ENCODE measurements at places on chromosomes 7 and 10. TPM values are rescaled to one million over a fixed set of nuclear protein-coding genes. Genes with fewer than 3 reads are reported as not detected.
A peak's percentile ranks its signal among the peaks of the same experiment; 100 is the strongest.

DNA sequence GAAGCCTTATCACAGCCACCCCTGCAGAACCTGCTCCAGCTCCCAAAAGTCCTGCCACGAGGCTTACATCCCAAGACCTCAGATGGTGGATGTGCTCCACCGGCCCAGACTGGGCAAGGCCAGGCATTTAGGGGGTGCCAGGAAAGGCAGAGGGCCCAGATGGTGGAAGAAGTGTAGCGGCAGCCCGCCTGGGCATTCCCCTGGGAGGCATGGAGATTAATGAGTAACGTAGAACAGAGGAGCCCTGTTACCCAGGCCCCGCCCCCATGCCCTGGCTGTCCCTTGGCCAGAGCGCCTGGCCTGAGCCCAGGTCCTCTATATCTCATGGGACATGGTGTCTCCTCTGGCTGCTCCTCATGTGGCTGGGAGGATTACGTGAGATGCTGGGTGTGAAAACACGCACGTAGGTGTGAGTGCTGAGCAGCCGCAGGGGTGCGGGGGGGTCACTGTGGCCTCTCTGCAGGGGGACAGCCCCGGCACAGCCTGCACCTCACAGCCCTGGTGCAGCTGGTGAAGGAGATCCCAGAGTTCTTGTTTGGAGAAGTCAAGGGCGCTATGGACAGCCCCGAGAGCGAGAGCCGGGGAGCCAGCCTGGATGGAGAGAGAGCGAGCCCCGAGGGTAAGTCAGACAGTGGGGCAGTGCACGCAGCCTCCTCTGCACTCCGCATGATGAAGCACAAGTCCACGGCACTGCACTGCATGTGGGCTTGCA is 52.9 kb downstream of the ZNF467 start:
- peak; percentile 95 for DNase-seq

FBXO24 gene
- total RNA-seq = 1.3 TPM

DNA sequence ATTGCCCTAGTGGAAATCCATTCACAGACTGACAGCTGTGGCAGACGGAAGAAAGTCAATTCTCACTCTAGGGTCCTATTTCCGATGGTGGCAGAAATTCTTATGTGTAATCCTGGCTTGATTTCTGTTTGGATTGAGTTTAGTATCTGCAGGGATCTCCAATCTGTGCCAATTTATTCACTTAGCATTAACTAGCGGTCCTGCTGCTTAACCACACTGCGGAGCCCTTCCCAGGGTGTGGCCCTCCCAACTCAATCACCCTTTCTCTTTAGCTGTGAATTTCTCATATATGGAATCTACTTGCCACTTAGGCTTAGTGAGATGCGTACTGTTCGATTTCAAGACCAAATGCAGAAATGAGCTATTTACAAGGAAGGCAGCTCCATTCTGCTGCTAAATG is 215.7 kb downstream of the SFMBT2 start:
- no peak for DNase-seq

DNA sequence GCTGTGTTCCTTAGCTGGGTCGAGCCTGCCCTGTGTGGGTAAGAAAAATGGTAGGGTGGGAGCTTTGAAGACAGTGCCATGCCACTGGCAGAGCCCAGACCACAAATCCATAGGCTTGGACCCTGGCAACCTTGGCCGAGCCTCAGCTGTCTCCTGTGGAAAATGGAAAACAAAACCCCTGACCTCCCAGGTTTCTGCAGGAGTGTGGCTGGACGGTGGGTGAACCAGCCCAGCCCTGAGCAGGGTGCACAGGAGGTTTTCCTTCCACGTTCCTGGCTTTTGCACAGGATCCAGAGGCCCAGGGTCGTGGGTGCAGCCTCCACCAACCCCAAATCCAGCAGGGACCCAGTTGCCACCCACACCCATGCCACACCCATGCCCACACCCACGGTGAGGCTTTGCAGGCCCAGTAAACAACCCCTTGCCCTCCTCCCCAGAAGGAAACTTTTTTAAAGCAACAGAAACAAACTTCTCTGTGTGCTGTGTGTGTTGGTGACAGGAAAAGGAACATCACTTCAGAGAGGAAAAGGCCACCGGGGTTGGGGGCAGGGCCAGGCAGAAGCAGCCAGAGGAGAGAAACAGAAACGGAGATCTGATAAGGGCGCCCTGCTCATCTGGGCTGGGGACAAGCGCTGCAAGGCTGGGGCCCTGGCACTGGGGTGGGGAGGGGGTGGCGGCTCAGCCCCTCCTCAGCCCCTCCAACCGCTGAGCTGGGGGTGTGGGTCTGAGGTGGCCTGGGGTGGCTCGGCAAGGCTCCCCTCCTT is 20.7 kb upstream of the ZMIZ1 start:
- DNase-seq = no peak

TMEM236 gene
- total RNA-seq = 0.17 TPM

HOXA1 gene
- total RNA-seq = not detected

KIAA1549 gene
- 7.5 TPM for total RNA-seq

DNA sequence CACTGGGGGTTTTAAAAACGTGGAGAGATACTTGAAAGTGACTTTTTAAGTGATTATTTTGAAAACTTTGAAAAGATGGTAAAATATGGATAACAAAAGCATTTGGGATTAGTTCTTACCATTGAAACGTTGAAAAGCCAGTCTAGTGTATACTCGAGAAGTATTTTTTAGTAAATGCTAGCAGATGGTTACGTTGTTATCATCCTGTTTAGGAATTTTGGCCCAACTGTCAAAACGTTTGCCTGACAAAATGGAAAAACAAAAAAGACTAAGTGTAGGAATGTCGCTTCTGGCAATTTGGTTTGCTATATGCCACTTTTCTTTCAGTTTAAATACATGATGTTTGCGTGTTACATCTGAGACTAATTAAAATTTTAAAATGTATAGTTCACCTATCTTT is 1.2 kb downstream of the RBM33 start:
- DNase-seq = no peak

DNA sequence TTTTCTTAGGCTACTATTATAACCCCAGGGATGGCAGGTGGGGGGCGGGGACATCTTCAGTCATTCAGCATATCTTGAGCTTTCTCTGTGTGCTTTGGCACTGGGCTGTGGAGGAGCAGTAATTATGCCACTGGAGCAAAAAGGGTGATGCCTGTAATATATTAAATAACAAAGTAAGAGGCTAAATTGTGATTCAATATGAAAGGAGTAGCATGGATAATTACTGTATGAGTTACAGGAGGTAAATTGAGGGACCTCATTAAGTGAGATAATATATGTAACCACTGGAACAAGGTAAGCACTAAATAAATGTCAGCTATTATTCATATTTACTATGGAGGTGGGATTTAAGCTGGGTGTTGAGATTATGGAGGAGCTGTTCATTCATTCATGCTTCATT is 3.3 kb upstream of the STN1 start:
- DNase-seq = no peak

INSIG1 gene
- 19.0 TPM for total RNA-seq

CNNM1 gene
- 1.8 TPM for total RNA-seq

GNGT1 gene
- 0.61 TPM for total RNA-seq

ATRNL1 gene
- total RNA-seq = 6.8 TPM

- DNase-seq = no peak
Observed at GRCh38 chr10:102675011-102675665, 30.9 kb downstream of the TRIM8 start.

- no peak for DNase-seq
Observed at GRCh38 chr7:22681312-22681711, 45.7 kb upstream of the IL6 start.

DNA sequence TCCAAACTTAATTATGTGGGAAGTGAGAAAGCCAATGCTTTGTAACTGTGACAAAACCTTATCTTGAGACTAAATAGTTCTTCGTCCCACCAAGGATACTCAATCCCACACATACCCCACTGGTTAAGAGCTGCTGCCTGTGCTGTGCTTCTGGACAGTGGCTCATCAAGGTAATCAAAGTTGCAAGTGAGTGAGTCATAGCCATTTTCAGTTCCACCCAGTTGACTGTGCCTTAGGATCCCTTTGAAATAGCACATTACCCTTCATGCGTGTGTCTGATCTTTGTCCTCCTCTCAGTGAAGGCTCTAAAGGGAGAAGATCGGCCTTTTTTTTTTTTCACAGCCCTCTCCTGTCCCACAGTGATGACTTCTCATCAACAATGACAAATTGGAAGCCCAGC is 706.0 kb upstream of the AUTS2 start:
- no peak for DNase-seq

PRPS1L1 gene
- total RNA-seq = not detected

IFIT1B gene
- total RNA-seq = not detected

MORN4 gene
- total RNA-seq = 19.5 TPM

DNA sequence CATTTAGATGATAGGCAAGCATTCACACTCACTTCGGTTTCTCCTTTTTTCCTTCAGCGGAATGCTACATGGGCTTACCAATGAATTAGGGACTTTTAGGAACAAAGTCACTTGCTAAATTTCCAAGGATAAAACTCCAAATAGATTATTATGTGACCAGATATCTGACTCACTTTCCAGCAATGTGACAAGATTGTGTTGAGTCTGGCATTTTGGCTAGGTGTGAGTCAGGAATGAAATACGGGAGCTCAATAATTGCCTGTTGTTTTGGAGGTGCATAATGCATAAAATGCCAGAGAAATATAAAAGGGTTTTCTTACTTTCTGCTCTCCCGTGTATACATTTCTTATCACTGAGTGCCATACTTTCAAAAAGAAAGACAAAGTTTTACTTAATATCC is 721.1 kb downstream of the KCNMA1 start:
- DNase-seq = no peak

DNA sequence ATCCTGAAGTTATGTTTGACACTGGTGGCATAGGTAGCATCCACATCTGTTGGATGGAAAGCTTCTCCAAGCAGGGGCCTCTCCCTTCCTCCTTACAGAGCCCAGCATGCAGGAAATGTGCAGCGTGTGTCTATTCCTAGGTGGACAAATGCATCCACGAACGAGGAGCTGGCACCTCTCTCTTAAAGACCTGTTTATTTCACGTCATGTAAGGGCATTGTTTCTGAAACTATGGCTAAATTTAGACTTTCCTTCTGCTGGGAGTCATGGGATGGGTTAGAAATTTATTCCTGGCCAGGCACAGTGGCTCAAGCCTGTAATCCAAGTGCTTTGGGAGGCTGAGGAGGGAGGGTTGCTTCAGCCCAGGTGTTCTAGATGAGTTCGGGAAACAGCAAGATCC is 208.4 kb upstream of the SVIL start:
- no peak for DNase-seq

DNA sequence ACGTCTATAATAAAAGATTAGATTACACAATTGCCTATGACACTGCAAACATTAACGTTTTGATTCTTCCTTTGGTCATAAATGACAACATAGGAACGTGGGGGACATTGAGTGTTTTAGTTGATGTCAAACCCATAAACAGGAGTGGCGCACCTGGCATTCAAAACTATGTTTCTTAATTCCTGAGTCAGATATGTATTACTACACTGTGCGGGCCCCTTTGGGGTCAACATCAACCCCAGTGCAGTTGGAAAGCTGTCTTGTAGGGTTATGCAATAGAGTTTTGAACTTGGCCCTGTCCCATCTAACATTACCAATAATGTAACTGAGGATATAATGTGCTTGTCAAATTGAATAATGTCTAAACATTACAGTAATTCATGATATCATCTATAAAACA is 156.5 kb downstream of the CSTF2T start:
- no peak for DNase-seq

- DNase-seq = no peak
Observed at GRCh38 chr10:49176310-49177268, 11.6 kb downstream of the TMEM273 start.

- DNase-seq = no peak
Observed at GRCh38 chr7:21914671-21915070, 31.0 kb downstream of the CDCA7L start.

- no peak for DNase-seq
Observed at GRCh38 chr7:41280491-41280890, 422.4 kb downstream of the INHBA start.

DNA sequence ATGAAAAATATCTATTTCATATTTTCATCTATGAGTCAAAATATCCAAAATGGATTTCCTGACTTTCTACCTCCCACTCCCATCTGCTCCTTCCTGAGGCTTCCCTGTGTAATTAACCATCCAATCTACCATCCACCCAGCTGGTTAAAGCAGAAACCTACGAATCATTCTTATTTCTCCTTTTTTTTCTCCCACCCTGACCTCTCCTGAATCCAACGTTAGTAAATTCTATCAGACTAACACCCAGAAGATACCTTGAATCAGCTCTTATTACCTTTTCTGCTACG is 3.7 kb upstream of the LIPF start:
- DNase-seq = no peak

DNA sequence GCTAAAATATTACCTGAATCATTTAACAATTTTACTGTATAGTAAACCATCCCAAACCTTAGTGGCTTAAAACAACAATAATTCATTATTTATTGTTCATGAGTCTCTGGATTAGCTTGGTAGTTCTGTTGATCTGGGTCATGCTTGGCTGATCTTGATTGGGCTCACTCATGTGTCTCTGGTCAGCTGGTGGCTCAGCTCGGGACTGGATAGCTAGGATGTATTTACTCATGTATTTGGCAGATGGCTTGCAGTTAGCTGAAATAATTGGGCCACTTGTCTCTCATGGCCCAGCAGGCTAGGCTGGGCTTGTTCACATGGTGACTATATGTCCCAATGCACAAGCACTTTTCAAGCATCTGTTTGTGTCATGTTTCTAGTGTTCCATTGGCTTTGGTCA is 262.8 kb downstream of the BBS9 start:
- DNase-seq = no peak

VSIR gene
- 55.4 TPM for total RNA-seq

DGKI gene
- total RNA-seq = 0.40 TPM

DNA2 gene
- 17.7 TPM for total RNA-seq

GRCh38 chr10:102769375-102770107 is 25.8 kb downstream of the WBP1L start:
- peak; percentile 80 for DNase-seq

DNA sequence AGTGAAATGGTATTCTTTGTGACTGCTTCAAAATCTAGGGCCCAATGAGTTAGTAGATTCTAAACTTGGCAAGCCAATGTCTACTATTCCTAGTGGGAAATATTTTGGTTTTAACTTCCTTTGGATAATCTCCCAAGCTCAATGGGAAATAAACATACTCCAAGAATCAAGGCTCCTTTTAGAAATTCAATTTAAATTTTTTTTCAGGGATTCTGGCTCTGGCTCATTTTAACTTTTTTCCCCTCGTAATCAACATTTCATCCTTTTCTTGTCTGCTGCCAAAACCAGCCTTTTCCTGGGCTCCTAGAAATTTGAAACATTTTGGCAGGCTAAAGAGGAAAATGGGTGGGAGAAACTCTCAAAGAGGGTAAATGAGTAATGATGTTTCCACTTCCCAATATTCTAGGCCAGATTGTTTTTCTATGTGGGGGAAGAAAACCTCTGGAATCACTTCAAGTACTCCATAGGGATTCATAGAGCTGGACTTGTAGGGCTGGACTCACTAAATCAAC is 85.6 kb upstream of the AGR3 start:
- no peak for DNase-seq

ZPBP gene
- not detected for total RNA-seq

- DNase-seq = no peak
Observed at GRCh38 chr7:18037609-18038008, 10.0 kb upstream of the PRPS1L1 start.
